RWPE2 (cell line): ENCODE measurements at places on chromosomes 13 and 19.

GRCh38 chr13:83531022-83531421, 351.3 kb downstream of the SLITRK1 start:
- no peak for DNase-seq

- DNase-seq = no peak
These were observed 40.0 kb upstream of the FOXO1 start for GRCh38 chr13:40706439-40706838.

DNA sequence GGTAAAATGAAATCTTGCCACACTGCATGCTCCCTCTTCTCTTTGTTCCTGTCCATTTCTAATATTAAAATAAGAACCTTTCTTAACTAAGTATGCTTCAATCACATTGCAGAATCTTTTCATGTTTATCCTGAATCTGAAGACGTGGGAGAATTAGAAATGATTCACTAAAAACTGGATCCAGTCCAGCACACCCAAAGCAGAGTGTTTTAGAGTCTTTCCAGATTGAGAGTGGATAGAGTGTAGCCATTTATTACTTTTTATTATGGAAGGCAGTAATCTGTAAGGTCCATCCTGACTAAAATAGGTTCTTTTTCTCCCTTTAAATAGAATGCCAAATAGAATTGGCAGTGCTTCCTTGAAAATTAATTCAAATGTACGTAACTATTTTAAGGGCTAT, 453.5 kb downstream of the TDRD3 start:
- no peak for DNase-seq

DNA sequence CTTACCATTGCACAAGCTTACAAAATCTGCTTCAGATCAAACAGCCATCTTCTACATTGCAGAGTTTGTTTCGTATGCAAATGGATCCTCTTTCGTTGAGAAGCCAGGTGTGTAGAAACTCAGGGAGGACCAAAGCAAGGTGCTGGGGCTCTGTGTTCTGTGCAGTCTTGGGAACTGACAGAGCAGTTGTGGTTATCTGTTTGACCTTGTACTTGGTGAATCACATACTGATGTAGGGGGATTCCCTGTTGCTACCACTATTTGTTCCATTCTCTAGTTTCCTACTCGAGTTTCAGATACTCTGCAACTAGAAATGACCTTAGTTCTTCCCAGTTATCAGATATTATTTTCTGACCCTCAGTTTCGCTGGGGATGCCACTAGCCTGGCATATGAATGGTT, 95.2 kb upstream of the CLDN10 start:
- DNase-seq = no peak

- DNase-seq = no peak
These were observed 11.2 kb downstream of the LGALS4 start for GRCh38 chr19:38801359-38802095.

DNA sequence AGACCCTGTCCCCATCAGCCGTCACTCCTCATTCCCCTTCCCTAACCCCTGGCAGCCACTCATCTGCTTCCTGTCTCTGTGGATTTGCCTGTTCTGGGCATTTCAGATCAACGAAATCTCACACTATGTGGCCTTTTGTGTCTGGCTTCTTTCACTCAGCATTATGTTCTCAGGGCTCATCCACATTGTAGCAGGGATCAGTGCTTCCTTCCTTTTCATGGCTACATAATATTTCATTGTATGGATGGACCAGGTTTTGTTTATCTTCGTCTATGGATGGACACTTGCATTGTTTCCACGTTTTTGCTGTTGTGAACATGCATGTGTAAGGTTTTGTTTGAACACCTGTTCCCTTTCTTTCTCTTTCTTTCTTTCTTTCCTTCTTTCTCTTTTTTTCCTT, 41.3 kb downstream of the NWD1 start:
- DNase-seq = no peak

- no peak for DNase-seq
These were observed 10.8 kb downstream of the EDNRB start for GRCh38 chr13:77907666-77908341.

- DNase-seq = no peak
These were observed 33.4 kb downstream of the SPRY2 start for GRCh38 chr13:80307401-80307987.

- no peak for DNase-seq
These were observed 9.5 kb downstream of the NALCN start for GRCh38 chr13:101406791-101407190.

DNA sequence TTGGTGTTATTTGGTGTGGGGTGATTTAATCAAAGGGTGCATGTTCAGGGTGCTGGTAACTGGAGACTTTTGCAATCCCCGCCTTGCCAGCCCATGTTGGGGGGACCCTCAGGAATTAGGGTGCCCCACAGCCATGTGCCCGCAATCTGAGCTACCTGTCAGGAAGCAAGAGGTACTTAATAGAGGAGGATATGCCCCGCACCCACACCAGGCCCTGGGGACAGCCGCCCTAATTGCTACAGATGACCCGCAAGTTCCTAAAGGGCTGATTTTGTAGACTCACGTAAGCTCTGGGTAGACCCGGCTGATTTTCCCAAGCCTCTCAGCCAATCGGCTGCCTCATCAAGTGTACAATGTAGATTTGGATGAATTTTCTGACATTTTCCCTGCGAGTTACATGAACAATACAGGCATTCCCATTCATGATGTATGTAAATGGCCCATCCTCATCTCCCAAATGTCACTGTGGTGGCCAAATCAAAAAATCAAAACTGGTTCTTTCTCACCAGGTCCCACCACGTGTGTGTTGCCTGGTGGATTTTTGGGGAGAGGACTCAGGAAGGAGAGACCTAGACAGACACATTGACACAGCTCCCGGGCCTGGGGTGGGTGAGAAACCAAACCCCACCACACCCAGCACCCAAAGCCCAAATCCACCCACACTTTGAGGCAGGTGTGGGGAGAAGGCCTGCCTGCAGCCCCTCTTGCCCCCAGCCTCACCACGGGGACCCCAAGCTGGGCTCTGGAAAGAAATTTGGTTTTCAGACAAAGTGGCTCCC, 119.2 kb upstream of the SPACA7 start:
- DNase-seq = no peak

- DNase-seq = no peak
These were observed 1.4 kb upstream of the HSH2D start for GRCh38 chr19:16142032-16142580.

- DNase-seq = no peak
These were observed 47.7 kb downstream of the DOCK9 start for GRCh38 chr13:98930151-98930591.

DNA sequence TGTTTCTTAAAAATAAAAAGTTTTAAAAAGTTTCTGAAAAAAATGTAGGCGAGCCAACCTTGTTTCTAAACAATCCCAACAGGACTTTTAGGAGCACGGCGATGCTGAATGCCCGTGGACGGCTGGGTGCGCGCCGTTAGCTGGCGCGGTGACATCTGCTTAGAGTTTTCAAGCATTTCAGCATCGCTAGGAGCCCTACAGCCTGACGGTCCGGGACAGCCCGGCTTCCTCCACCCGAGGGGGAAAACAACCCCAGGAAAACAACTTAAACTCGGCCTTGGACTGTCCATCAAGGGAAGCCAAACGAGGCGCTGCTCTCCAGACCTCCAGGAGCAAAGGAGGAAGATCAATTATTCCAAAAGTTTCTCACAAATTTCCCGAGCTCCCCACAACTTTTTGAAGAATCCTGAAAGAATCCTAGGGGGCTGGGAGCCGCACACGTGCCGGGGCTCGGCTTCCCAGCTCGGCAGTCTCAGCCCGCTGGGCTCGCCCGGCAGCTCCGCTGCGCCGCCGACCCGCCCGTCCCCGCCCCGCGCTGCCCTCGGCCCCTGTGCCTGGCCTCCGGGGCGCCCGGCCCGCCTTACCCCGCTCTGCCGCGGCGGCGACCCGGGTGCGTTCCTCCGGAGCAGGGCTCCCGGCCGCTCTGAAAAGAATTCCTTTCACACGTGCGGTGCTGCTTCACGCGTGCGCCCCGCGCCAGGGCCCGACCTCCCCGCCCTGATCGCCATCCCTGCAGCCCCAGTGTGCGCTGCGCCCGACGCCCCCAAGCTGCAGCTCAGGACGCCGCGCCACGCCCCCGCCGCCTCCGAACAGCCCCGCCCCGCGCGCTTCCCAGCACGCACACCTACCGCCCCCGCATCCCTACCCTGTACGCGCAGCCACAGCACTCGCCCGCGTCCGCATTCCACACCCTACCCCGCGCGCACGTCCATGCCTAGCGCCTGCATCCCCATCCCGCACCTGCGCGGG, at the start of gene GJA3:
GJA3 (minus strand) TSS at position 747 of the 969 bp plus-strand sequence. CDS start 17,764 bp downstream, outside the sequence.
- no peak for DNase-seq

DNA sequence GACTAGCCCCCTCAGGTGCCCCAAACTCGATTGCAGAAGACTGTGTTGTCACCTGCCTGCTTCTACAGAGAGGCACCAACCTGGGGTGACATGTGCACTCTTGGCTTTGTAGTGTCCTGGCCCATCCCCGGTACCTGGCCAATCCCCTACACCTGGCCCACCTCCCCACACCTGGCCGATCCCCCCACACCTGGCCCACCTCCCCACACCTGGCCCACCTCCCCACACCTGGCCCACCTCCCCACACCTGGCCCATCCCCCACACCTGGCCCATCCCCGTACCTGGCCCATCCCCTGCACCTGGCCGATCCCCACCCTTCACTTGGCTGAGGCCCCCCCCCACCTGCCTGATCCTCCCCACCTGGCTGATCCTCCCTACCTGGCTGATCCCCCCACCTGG, 25.4 kb downstream of the ATP11A start:
- DNase-seq = no peak

GRCh38 chr19:45152504-45153338, 8.1 kb downstream of the NKPD1 start:
- DNase-seq = no peak

GRCh38 chr13:30752201-30752797, 17.0 kb downstream of the ALOX5AP start:
- no peak for DNase-seq

DNA sequence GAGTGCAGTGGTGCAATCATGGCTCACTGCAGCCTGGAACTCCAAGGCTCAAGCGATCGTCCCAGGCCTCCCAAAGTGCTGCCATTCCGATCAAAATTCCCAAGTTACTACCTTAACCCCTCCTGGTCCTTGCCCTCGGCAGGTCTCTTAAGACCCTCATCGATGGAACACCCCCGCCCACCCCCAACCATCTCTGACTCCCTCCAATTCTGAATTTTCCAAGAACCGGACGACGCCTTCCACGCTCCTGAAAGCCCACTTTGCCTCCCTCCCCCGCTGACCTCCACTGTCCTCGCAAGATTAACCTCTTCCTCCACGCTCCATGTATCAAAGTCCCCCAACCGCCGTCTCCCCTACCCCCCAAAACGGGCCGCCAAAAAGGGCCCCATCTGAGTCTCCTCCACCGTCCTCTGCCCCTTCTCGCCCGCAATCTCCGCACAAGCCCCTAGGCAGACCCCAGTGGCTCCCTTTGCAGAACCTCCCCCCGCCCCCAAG, 539 bp downstream of the DAPK3 start:
- DNase-seq = no peak

- no peak for DNase-seq
These were observed 29.2 kb upstream of the TM9SF2 start for GRCh38 chr13:99472122-99472440.

DNA sequence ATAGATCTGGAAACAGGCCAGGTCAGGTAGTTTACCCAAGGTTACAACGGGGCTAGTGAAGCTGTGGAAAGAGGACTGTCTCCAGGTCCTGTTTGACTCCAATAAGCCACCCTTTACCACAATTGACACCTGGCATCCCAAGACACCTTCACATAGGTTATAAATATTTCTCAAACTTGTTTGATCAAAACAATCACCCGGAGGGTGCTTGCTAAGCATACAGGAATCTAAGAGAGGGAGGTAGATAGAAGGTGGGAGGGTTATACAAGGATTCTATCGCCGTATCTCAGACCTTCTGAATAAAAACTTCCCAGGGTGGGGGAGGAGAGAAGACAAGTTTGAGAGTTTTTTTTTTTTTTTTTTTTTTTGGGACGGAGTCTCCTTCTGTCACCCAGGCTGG, 55.4 kb downstream of the MICU2 start:
- DNase-seq = no peak

DNA sequence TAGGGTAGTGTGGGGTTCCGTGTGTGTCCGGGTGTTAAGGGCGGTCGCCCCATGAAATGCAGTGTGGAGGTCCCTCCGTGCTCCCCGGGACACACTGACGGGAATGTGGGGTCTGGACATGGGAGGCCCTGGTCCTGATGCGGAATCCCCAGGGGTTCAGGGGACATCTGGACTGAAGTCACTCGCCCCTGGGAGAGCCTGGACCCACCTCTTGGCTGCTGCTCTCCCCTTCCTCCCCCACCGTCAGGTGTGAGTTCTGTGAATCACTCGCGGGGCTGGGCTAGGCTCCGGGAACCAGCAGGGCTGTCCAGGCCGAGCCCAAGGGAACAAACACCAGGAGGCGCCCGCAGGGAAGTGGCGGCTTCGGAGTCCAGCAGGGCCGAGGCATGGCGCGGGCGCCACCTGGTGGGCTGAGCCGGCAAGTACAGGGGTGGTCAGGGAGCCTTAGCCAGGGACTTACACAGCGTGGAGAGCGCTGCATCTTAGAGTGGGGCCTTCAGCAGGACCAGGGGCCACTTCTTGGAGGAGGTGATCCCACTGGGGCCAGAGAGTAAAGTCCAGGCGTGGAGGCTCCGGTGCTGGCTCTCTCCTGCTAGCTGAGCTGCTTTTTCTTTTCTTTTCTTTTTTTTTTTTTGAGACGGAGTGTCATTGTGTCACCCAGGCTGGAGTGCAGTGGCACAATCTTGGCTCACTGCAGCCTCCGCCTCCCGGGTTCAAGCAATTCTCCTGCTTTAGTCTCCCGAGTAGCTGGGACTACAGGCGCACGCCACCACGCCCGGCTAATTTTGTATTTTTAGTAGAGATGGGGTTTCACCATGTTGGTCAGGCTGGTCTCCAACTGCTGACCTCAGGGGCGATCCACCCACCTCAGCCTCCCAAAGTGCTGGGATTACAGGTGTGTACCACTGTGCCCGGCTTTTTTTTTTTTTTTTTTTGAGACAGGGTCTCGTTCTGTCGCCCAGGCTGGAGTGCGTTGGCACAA, 20.1 kb downstream of the WTIP start:
- DNase-seq = peak; percentile 85

DNA sequence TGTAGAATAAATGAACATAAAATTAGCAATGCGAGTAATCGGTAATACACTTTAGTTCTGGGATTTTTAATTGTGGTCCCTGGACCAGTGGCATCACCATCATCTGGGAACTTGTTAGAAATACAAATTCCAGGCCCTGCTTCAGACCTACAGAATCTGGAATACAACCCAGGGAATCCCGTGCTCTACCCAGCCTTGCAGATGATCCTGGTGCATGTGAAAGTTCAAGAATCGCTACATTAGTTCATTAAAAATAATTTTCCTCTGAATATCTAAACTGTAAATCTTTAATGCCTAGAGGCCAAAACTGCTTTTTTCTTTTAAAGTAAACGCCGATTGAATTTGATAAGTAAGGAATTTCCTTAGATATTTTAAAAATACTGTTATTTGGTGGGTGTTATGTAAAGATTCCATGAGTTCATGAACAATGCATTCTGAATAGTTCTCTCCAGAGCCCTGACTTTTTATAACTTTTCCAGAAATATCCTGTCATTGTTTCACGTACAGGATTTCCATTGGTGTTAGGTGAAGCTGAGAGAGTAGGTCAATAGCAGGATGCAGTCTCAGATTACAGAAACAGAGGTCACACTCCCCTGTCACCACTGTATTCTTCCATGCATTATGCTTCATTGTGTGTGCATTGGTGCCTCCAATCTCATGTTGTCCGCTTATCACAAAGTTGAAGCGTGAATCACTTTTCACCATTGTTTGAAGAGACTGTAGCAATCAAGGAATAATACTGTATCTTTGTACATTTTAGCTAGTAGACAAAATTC, 596.5 kb upstream of the KLF12 start:
- no peak for DNase-seq
